ENCODE measurements at places on chromosomes 3 and 15.

DNA sequence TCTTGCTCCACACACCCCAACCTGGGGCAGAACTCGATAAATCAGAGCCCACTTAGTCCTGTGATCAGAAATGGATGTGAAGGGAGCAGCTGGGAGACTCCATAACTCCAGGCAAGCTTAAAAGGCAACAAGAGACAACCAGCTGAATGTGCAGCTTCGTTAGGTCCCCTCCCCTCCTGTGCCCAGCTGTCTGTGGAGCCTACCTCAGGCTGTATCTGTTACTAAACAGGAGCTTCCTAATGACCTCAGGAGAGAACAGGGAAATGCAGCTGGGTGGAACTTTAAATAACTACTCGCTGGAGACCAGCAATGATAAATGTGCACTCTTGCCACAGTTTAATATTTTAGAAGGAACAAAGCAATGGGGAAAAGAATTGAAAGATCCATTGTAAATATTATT, 25.9 kb downstream of the SLC9A9 start:
- no peak for DNase-seq

GRCh38 chr3:179069762-179070390, 1.7 kb downstream of the ZMAT3 start:
- peak; percentile 11 for DNase-seq

GRCh38 chr3:128316481-128316891, 150.2 kb downstream of the DNAJB8 start:
- DNase-seq, result no peak

- no peak for DNase-seq
These were observed 138.0 kb downstream of the DUT start for GRCh38 chr15:48469271-48469670.

- no peak for DNase-seq
These were observed 227.4 kb upstream of the AZI2 start for GRCh38 chr3:28575746-28576613.

DNA sequence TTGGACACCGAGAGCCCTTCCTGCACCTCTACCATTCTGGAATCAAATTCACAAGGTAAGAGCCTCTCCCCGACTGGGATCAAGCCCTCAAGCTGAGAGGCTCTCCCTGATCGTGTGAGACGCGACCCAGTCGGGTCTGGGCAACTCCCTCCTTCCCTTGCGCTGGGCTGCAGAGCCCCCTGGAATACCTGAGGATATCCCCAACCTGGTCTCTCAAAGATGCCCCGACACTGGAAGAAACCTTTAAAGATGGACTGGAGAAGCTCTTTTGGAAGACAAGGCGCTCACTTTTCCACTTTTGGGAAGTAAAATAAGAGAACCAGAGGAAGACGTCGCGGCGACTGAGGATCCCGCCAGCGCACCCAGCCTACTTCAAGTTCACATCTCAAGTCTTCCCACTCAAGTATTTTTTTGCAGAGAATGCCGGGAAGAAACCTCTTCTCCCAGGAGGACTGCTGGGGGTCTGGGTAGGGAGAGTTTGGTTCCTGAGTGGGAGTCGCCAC, 33.8 kb downstream of the ZIC4 start:
- no peak for DNase-seq

DNA sequence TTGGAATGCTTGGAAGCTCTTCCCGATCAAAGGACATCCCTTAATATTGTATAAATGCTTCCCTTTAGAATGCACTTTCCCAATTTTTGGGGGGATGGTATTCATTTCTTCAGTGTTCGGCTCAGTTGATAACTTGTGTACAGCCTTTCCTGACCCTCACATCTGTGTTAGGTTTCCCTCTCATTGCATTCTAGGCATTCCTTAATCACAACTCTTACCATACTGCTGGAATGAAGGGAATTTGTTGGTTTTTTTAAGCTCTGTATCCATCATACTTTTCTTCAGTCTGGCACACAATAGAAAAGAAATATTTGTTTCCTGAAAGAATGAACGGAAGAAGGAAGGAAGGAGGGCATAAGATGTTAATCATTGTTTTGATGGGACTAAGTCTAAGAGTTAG, 119.5 kb downstream of the CHST2 start:
- peak; percentile 73 for DNase-seq

- peak; percentile 35 for DNase-seq
These were observed 3.3 kb downstream of the ANKRD63 start for GRCh38 chr15:40279437-40280141.

DNA sequence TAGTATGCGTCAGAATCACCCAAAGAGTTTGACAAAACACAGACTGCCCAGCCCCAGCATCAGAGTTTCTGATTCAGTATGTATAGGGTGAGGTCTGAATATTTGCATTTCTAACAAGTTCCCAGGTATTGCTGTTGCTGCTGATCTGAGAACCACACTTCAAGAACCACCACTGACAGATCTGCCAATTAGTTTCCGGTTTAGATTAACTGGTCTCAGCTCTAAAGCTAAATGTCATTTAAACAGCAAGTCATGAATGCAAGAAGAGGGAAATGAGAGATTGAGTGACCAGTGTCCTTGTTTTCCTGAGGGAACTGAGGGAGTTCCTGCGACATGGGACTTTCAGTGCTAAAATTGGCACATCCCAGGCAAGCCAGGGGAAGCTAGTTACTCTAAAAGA, 305.0 kb downstream of the ZNF385D start:
- no peak for DNase-seq

GRCh38 chr3:120559242-120560061, 36.7 kb upstream of the NDUFB4 start:
- peak; percentile 82 for DNase-seq

- DNase-seq, result no peak
These were observed 9.1 kb downstream of the ZFAND6 start for GRCh38 chr15:80068578-80068977.

- no peak for DNase-seq
These were observed 101.6 kb downstream of the GREM1 start for GRCh38 chr15:32819448-32819847.

DNA sequence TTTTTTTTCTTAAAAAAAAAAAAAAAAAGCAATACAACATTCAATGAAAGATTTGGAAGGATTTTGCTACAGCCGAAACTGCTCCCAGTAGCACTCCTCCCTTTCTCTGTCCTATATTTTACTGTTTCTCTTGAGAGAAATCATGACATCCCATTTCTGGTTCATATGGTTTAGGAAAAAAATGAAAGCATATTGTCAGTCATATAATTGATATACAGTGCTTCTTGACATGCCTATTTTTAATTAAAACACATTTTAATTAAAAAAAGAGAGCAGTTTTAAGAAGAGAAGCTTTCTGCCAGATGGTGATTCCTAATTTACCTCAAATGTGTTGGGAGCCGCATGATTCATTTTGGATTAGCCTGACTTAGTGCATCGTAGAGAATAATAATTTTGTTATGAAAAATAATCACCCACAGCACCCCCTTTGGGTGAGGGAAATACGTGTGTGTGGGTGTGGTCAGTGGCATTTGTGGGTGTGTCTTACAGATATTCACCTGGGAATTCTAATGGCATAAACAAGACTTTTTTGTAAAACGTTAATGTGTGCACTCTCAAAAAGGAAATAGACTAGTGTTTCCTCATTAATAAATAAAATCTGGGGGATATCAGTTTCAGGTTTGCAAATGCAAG, 544.5 kb downstream of the MFSD1 start:
- DNase-seq, result no peak
